Amygdala (tissue), 56 donors: ENCODE measurements at places on chromosomes 5 and 9.

DNA sequence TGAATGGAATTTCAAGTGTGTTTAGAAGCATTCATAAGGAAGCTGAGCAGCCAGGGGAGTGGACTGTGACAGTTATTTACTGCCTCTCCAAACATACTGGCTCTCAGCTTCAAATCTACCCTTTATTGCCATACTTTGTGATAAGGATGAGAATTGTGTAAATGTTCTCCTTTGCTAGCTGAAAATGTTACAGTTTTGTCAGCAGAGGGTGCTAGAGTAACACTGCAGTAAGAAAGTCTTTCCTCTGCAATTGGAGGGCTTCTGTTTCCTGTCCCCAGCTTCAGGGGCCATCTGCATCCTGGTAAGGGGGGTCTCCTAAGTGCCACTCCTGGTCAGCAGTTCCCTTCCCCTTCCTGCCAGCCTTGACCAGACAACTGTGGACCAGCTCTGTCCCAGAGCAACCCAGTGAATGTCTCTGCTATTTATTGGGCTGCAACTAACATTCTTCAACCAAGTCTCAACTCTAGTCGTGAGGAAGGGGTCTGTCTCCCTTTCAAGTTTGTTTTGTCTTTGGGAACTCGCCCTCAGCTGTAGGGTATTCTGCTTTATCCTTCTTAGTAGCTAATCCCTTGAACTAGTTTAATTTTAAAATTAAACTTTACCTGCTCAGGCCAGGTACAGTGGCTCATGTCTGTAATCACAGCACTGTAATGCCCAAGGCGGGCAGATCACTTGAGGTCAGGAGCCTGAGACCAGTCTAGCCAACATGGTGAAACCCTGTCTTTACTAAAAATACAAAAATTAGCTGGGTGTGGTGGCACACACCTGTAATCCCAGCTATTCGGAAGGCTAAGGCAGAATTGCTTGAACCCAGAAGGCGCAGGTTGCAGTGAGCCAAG lies 45.3 kb downstream of the RAPGEF6 start:
- peak; percentile 7 for DNase-seq

DNA sequence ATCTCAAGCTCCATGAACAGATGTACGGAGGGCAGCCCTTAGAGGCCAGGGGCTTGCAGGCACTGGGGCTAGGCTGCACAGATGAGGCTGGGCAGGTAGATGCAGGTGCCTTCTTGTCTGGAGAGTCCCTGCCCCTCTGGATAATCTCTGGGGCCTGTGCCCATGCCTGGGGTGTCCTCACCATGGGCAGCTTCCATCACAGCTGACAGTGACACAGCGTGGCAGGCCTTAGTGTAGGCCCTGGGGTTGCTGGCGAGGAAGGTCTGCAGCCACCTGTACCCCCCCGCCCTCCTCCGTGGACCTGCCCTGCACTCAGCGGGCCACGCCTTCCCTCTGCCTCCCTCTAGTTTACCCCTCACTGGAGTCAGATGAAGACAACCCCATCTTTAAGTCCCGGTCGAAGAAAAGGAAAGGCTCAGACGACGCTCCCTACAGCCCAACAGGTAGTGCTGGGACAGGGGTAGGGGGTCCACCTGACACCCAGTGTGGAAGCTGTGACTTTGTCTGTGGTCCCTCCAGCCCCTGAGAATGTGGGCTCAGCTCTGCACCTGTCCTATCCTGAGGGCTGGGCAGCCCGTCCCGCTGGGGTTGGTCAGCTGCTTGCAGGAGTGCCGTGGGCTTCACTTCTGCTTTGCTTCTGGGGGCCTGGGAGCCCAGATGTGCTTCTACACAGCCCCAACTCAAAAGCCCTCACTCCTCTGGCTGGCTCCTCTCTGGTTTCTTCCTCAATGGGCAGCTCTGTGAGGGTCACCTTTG lies 98.4 kb downstream of the PHF2 start:
- DNase-seq, result no peak

DNA sequence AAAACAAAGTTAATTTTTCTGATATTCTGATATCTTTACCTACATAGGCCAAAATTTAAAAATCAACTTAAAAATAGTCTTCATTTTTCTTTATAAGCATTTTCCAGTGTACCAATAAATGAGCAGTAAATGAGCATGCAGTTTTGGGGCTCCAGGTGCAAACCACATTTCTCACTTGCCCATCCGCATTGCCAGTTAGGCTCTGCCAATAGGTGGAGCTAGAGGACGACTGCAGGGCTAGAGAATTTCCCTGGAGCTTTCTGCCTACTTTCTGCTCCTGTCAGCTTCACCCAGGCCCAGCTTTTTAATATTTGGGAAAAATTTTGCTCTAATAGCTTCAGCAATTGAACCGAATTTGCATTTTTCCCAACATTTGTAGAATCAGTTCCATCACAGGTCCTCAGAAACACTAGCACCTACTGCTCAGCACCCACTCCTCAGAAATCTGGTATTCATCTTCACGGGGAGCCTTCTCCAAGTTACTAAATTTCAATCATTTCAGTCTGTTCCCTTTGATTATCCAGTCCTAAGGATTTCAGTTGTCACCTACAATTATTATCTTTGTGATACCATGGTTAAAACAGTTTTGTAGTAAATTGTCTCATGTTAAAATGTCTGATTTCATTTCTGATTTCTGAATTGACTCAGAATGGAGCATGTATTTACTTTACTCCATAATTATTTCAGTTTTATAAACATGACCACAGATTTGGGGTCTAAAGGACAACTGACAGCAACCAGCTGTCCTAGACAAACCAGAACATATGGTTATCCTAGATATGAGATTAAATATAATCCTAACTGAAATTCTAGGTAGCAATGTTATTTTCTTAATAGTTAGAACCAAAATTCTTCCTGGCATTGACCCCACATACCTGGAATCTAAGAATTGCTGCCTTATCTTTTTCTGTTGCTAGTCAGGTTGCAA lies 104.6 kb upstream of the FAM174A start:
- DNase-seq, result peak; percentile 16

DNA sequence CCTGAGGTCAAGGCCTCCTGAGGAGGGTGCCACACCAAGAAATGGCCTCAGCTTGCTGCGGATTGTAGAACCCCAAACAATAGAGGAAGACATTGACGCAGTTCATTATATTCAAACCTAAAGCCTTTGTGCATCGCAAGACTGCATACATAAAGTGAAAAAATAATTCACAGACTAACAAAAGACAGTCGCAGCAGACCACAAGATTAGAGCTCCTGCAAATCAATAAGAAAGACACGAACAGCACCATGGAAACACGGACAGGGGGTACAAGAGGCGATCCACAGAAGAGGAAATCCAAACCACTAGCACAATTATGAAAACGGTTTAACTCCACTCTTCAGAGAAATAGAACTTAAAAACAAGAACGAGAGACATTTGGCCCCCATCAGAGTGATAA lies 10.0 kb upstream of the TCOF1 start:
- no peak for DNase-seq

- no peak for DNase-seq
These were observed 669.6 kb upstream of the ZNF608 start for GRCh38 chr5:125416055-125416454.

GRCh38 chr5:137113939-137114338 lies 385.2 kb downstream of the SPOCK1 start:
- DNase-seq, result no peak

- no peak for DNase-seq
These were observed 27.7 kb upstream of the GFPT2 start for GRCh38 chr5:180380856-180381255.

DNA sequence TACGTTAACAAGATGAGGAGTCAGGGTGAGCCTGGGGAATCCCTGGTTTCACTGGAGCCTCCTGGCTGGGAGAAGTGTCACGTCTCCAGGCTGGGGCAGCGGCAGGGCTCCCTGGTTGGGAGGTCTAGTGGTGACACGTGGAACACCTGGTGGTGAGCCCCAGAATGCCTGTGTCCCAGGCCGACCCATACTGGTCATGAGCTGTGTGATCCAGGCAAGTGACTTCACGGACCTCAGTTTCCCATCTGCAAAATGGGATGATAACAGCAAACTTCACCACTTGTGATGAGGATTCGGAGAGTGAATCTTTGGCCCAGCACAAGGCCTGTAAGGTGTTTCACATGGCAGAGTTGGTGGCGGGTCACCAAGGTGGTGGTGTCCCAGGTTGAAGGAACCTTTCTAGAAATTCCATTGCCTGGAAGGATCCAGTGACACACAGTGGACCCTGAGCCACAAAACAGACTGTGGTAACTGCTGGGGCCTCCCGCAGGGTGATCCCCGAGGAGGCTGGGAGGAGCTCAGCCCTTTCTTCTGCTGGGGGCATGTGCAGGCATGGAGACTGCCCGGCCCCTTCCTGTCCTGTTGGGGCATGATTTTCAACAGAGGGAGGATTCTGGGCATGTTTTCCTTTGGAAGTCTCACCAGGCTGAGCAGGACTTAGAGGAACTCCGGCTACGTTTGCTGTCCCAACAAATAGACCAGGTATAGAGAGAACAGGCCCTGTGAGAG lies 153.9 kb upstream of the IER5L start:
- DNase-seq, result no peak

- no peak for DNase-seq
These were observed 21.5 kb downstream of the STC2 start for GRCh38 chr5:173306695-173307094.

DNA sequence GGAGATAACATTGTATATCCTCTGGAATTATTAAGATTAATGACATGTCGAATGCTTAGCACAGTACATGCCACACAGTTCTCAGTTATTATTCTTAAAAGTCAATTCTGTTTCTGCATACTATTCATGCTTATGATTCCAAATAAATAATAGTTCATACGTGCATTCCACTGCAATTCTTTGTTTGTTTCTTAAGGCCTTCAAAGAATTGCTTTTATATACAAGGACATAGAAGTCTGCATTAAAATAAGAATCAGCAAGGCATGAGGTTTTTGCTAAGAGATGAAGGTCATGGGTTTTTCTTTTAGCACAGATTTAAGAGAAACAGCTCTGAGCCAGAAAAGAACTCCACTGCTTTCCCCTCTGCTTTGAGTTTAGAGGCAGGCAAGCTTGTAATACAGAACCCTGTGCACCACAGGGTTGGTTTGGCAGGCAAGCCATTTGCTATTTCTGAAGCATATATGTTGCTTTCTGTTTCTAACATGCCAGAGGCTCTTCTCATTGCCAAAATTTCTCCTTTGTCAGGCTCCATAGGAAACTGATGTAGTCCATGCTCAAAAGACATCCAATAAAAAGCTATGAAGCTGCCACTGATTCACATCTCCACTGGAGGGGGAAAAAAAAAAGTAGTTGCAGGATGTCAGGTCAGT lies 420.6 kb upstream of the TYRP1 start:
- no peak for DNase-seq

DNA sequence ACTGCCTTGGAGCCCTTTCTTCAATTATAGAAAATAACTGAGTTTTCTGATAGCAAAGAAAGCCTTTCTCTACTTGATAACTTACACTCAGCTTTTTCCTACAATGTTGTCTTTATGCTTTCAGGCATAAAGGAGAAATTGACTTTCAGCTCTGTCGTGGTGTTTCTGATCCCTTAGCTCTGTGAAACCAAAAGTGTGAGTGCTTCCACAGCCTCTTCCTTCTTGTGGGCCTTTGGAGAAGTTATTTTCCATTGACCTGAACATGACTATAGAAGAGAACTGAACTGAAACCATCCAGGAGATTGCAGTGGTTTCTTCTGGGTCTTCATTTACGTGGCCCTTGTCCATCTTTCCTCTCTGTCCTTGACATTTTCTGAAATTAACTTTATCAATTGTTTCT lies 59.5 kb upstream of the EQTN start:
- DNase-seq, result no peak

DNA sequence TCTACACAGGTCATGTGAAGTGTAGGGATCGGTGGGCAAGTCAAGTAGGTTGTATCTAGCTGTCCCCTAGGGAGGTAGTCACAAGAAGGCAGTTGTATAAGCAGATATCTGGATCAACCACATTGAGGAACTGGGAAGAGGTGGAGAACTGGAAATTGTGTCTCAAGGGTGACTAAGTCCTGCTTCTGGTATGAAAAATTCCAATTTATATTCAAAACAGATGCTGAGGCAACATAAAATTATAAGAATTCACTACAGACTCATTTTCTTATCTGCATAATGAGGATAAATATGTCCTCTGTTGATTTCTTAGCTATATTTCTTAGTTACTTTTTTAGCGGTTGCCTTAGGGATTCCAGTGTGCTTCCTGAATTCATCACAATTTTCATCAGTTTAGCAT lies 46.8 kb downstream of the GALNT12 start:
- no peak for DNase-seq

- no peak for DNase-seq
These were observed 385.0 kb upstream of the TRPC7 start for GRCh38 chr5:136750224-136750862.
